Upper lobe of left lung (tissue), 6 donors: ENCODE measurements at places on chromosomes 1 and 21. TPM values are rescaled to one million over a fixed set of nuclear protein-coding genes. Genes with fewer than 3 reads are reported as not detected.

- DNase-seq, result no peak
Measured at GRCh38 chr1:153343811-153344717, 4.6 kb downstream of the PGLYRP4 start.

GRCh38 chr1:3553166-3553939 is 58.0 kb downstream of the MEGF6 start:
- DNase-seq, result peak; percentile 67

DNA sequence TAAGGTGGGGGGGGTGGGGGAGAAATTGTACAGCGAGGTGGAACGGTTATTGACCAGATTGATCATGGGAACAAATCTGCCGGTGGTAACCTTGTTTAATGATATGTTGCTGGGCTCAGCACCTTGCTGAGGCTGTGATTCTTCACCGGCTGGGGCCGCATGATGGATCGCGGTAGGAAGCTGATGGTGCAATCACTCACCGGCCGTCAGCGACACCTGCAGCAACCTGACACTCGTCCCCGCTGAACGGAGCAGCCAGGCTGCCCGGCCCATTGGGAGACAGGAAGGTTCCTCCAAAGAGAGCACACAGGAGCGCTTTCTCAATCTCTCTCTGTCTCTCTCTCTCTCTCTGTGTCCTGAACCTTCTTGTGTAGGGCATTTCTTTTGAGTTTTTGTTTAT is 128.5 kb upstream of the RRP15 start:
- peak; percentile 55 for DNase-seq

GRCh38 chr1:116574581-116575291 is 3.9 kb upstream of the CD58 start:
- no peak for DNase-seq

- DNase-seq, result no peak
Measured at GRCh38 chr1:187605736-187606135, 777.0 kb downstream of the PLA2G4A start.

GRCh38 chr1:207803678-207804077 is 51.8 kb downstream of the CD46 start:
- no peak for DNase-seq

DNA sequence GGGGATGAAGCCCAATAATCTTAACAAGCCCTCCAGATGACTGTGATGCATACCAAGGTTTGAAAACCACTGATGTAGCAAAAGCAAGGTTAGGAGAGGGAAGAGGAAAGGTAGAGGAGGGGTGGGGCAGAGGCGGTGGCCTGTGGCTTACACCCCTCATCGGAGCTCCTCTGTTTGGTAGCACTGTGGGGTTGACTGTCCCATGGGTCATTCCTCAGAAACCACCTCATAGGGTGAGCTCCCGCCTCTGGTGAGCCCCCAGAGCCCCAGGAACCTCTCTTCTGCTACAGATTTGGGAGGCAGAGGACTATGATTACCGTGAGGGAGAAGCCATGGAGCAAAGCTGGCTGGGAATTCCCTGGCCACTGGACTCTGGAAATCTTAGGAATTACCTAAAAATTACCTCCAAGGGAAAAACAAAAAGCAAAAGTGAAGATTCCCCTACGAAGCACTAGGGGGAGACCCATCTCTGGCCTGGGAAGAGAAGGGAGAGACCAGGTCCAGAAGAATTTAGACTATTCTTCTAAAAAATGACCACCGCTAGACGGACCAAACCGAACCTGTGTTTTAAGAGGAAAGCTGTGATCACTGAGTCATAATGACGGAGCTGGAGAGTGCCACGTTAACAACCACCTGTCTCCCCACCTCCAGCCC is 1.5 kb upstream of the RASSF5 start:
- DNase-seq, result no peak

GRCh38 chr1:8631163-8631562 is 186.3 kb downstream of the RERE start:
- no peak for DNase-seq

GRCh38 chr1:99537886-99538617 is 107.9 kb upstream of the PALMD start:
- no peak for DNase-seq

- no peak for DNase-seq
Measured at GRCh38 chr21:38929142-38929541, 123.4 kb downstream of the ETS2 start.

DNA sequence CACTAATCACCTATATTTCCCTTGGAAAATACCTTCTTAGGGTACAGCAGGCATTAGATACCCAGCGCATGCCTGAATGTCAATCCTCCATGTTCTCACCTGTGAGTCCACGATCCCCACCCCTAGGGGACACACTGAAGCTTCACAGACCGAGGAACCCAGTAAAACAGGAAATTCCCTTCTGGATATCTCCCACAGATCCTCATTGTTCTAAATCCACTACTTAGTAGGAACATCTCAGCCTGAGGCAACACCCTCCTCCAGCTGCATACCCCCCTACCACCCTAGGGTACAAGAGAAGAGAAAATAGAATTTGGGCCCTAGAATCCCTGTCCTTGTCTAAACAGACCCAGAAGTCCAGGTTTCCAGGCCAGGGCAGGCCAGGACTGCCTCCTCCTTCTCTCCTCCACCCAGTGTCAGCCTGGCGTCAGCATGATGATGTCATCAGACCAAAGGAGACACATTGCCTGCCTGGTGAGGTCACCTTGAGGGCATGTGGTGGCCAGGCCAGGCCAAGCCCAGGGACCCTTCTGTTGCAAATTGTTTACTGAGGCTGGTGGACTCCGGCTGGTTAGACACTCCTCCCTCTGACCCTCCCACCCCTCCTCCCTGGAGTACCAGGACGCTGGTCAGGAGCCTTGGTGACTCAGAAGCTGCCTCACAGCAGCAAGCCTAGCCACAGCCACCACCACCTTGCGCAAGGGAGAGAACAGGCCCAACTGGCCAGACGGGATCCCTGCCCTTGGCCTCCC is 6.2 kb downstream of the NECTIN4 start:
- DNase-seq, result peak; percentile 98

DNA sequence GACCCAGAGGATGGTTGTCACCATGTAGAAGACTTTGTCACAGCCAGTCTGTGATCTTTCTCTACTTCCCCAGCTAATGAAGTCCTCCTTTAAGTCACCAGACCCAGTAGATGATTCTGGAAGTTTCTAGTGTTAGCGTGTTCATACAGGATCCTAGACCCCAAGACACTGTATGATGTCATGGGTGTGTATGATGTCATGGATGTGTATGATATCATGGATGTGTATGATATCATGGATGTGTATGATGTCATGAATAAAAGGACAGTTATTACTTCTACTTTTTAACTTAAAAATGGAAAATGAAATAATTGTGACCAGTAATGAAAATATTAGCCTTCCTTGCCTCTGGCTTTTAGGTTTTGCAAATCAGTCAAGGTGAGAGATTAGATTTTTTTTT is 260.0 kb downstream of the FMN2 start:
- DNase-seq, result no peak

- no peak for DNase-seq
Measured at GRCh38 chr1:223091896-223092295, 51.2 kb downstream of the TLR5 start.

DNA sequence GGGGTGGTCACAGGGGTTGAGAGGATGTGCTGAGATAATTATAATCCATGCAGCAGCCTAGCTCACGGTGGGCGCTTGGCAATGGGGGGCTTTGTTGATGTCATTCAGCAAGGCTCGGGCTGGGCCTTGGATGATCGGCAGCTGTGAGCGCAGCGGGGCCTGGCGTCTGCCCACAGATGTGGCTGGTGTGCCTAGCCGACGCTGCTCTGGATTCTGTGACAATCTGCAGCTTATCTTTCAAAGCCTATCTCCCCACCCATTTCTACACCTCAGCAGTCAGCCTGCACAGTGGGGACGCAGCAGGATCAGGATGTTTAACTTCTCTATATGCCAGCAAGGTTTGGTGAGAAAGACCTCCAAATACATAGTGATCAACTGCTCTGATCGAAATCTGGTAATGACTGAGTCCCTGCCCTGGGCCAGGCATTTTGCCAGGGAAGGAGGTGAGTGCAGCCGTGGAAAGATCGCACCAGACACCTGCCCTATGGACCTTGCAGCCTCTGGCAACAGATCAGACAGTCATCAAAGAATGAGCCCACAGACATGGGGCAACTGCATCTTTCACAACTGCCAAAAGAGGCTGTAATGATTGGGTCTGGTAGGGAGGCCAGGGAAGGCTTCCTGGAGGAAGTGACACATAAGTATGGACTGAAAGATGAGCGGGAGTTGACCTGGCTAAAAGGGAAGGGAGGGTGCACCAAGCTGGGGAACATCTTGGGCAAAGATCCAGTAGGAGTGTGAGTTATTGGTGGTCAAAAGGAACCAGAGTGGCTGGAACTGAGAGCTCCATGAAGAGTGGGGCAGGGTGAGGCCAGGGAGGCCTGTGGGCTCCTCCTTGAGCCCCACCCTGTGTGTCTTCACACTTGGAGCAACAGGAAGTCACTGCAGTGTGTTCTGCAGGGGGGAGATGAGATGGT is 35.3 kb downstream of the EPHB2 start:
- peak; percentile 62 for DNase-seq

Gene PLA2G4A
- 4.9 TPM for total RNA-seq

Gene OR2L2
- total RNA-seq, result 0.13 TPM

Gene CFHR3
- total RNA-seq, result 0.37 TPM

Gene GALNT2
- total RNA-seq, result 62.3 TPM

Gene PEAR1
- total RNA-seq, result 18.3 TPM

Gene SYT11
- 7.0 TPM for total RNA-seq

Gene CHAF1B
- total RNA-seq, result 1.8 TPM

Gene MYBPH
- 0.15 TPM for total RNA-seq

Gene PDE9A
- 6.9 TPM for total RNA-seq

Gene BCAN
- not detected for total RNA-seq
